8988T (cell line): ENCODE measurements at places on chromosomes 6 and 20.

GRCh38 chr20:17511401-17511800, 19.8 kb downstream of the BFSP1 start:
- DNase-seq = no peak

- DNase-seq = no peak
These were observed 142.4 kb downstream of the FNDC1 start for GRCh38 chr6:159311618-159312017.

GRCh38 chr6:138640028-138640427, 133.5 kb upstream of the CCDC28A start:
- no peak for DNase-seq

GRCh38 chr6:1770968-1771723, 161.4 kb downstream of the FOXC1 start:
- DNase-seq = no peak

DNA sequence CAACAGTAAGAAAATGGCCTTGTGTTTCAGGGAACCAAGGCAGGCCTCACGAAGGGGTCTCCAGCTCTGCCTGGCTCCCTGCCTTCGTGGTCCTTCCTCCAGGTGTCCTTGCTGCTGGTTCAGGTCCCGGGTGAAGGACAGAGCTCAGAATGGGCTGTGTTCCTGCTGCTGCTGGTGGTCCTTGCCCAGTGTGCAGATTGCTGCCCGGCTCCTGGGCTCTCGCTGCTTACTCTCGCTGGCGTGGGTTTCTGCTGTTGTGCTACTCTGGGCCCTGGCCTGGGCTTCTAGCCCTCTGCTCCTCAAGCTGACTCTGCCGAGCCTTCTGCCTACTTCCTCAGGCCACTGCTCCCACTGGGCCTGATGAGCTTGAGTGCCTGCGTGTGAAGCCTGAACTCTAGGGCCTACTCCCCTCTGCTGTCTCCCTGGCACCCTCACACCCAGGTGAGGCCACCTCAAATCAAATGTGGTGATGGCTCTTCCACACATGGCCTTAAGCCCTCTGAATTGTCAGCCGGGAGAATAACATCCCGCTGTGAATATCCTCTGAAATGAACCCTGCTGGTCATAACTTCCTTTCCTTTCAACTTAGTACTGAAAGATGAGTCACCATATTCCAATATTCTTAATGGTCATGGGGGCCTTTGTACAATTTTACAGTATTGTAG, 171.6 kb downstream of the FOXC1 start:
- no peak for DNase-seq

- no peak for DNase-seq
These were observed 137.5 kb downstream of the UNC5CL start for GRCh38 chr6:40901322-40902055.

DNA sequence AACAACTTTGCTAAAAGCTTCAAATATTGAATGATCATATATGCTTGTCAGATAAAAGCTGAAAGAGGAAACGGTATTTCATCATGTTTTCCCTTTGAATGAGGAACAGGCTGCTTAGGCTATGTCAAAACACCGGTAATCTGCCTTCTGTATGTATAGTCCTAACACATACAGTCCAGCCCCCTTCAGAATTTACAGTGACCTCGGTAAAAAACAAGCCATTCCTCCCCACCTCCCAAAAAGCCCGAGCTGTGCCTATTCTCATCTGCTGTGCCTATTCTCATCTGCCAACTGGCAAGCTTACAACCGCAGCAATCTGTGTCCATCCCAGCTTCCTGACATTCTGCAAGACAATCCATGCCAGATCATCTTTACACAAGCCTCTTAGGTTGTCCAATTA, 26.8 kb upstream of the UBE2J1 start:
- no peak for DNase-seq

DNA sequence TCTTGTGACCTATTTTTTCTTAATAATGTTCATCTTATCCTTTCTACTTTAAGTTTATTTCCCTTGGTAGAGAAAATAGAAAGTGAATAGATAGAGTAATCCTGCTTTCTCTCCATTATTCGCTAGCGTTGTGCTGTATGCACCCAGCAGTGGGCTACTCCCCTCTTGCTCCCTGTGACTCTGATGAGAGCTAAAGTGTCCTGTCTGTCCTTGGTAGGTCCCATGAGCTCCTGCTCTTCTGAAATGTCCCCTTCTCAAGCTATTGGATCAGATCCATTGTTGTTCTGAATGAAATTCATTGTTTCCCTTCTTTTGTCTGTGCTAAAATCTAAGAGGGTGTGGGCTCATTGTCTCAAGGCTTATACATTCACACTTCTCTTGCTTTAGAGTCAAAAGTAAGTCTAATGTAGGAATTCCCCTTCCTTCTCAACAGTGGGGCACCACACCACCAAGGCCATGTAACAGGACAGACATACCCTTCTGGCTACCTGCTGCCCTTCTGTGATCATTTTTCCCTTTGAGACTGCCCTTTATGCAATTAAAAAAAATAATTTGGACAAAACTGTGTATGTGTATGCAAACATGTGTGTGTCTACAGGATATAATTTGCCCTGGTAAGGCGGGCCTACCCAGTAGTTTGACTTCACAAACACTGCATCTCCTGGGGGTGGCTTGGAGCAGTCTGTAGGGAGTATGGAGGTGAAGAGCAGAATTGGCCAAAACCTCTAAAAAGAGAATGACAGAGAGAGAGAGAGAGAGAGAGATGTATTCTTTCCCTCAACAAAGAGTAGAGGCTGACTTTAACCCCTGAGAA, 167.0 kb upstream of the MYLIP start:
- DNase-seq = no peak

DNA sequence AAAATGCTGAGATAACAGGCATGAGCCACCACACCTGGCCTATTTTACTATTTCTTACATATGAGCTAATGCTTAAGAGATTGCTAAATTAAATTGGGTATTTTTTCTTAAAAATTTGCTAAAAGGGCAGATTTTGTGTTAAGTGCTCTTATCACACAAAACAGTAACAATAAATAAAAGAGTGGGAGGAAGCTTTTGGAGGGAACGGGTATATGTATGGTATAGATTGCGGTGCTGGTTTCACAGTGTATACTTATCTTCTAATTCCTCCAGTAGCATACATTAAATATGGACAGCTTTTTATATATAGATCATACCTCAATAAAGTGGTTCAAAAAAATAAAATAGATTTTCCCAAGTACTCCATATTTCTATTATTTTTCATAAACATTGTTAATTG, 39.4 kb upstream of the FABP7 start:
- DNase-seq = no peak

- DNase-seq = no peak
These were observed 6.2 kb downstream of the SNTA1 start for GRCh38 chr20:33437141-33437911.

GRCh38 chr6:129368970-129369369, 341.0 kb downstream of the ARHGAP18 start:
- DNase-seq = no peak

GRCh38 chr6:221531-222349, 70.5 kb upstream of the DUSP22 start:
- no peak for DNase-seq

GRCh38 chr20:62712606-62713005, 4.0 kb downstream of the NTSR1 start:
- no peak for DNase-seq

- no peak for DNase-seq
These were observed 168.8 kb downstream of the TMEM200A start for GRCh38 chr6:130534627-130535026.

GRCh38 chr6:159108426-159108985, 60.7 kb upstream of the FNDC1 start:
- no peak for DNase-seq

DNA sequence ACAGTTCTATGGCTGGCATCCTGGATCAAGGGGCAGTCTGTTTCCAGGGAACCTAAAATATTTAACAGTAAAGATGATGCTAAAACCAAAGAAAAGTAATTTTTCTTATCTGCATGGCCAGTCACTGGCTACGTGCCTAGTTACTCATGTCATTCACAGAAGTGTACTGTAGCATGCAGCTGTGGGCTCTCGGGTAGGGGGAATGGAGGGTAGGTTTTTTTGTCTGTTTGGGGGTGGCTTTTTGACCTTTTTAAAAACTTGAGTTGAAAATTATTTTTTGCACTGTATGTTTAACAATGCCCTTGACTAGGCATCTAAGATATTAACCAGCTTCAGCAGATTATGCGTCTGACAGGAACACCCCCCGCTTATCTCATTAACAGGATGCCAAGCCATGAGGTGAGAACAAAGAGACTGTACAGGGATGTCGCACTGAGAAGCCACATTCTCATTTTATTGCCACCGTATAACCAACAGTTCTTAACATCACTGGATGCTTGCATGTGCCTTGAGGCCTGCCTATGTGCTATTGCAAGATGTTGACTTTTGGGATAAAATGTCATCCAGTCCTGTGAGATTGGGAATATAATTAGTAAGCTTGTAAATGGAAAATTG, 30.3 kb upstream of the MAPK13 start:
- no peak for DNase-seq

- DNase-seq = no peak
These were observed 42.1 kb downstream of the LYRM2 start for GRCh38 chr6:89596484-89596883.

DNA sequence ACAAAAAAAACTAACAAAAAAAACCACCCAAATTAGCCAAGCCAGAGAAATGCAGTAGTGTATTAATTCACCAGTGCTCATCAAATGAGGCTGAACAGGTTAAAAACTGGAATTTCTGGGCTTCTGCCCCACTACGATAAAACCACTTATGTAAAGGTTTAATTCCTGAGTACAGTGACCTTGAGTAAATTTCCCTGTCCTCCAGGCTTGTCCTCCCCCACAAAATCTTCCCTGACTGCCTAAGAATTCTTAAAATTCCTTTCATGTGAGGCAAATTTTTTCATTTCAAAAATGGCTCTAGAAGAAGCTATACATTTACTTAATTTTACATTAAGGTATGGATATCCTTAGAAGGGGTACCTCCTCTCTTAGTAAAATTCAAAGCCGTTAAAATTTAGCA, 80.1 kb upstream of the ID4 start:
- DNase-seq = no peak

GRCh38 chr6:72704979-72705378, 83.1 kb downstream of the KCNQ5 start:
- no peak for DNase-seq

- no peak for DNase-seq
These were observed 111.2 kb downstream of the KCNQ5 start for GRCh38 chr6:72733045-72733444.

DNA sequence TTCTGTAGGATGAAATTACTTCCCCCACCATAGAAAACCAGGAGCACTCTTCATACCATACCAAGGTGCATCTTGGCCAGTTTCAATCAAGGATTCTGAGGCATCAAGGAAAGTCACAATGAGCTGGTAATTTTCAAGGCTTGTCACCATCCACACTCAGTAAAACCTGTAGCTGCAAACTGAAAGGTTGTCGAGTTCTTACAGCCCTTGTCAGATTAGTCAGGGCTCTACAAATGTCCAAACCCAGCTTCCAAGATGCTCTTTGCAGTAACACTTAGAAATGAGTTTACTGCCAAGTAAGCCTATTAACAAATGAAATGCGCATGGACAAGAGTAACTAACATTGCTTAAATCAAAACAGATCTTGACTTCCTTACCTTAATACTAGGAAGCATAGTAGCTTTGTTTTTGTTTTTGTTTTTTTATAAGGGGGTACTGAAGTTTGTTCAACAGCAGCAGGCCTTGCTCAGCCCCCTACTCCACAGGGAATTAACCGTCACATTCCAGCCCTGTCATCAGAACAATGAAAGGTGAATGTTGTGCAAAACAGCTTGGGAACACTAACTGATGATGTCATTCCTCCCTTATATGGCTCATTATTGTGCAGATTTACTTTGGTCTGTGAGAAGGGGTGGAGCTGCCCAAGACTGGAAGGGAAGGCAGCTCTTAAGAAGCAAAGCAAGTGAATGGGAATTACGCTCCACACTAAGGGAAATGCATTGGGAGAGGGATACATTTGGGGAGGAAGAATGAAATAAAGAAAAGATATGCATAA, 49.9 kb upstream of the TMEM30A start:
- no peak for DNase-seq

GRCh38 chr6:76706631-76707030, 634.2 kb upstream of the IMPG1 start:
- DNase-seq = no peak

- no peak for DNase-seq
These were observed 98.9 kb downstream of the PSMG4 start for GRCh38 chr6:3357678-3358077.

DNA sequence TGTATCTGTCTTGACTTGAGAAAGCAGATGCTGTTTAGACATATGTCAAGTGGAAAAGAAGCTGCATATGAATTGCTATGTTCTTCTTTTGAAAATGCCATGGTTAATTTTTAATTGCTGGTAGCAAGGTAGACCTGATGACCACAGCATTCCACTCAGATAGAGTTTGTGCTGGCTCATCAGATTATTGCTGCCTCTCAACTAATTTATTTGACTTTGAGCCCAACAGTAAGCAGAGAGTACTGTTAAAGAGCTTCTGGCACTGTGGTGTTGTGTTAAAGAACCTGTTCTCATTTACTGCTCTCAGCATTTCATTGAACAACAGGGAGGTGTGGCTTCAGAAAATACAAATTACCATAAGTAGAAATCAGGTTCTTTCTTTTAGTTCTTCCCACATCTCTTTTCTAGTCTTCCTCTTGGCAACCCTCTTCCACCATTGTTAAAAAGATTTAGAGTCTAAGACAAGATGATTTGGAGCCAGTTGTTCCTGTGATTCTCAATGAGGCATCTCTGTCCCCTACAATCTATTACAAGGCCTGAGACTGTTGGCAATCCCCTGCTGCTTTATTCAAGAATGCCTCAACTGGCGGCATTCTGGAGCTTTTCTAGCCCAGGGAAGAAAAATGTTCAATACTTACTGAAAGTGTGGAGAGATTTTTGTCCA, 967.6 kb upstream of the GJE1 start:
- no peak for DNase-seq

- DNase-seq = no peak
These were observed 38.7 kb downstream of the DOK5 start for GRCh38 chr20:54514028-54514607.

DNA sequence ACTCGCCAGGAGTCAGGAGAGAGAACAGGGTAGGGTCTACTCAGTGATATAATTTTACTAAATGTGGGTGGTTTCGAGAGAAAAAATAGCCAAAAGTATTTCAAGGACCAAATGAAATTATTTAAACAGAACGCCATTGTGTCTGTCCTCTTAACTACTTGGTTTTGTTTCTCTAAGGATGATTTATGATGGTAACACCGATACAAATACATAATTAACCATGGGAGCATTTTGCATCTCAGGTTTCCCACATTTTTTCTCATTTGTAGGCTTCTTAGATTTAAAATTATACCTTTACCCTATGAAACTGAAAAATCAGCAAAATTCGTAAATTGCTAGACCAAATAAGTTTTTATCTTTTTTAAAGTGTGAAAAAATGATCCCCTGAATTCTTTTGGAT, 188.2 kb downstream of the ZFP64 start:
- no peak for DNase-seq
